Heart left ventricle (tissue), 16 donors: ENCODE measurements at places on chromosomes 3 and 15.

DNA sequence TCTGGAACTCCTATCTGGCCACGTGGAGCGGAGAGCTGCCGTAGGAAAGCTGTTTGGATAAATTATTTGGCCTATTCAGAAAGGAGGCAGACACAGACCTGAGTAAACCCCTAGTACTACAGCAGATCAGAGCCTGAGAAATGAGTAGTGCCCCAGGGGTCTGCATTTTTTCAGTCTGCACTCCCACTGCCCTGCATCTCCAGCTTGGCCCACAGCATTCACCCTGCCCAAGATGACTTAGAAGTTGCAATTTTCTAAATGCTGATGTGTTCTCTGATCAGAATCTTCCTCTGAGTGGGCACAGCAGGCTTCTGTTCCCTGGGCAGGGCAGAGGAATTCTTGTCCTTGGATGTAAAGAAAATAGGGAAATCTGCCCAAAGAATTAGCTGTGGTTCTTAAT is 55.1 kb upstream of the PIK3CB start:
- DNase-seq = no peak

DNA sequence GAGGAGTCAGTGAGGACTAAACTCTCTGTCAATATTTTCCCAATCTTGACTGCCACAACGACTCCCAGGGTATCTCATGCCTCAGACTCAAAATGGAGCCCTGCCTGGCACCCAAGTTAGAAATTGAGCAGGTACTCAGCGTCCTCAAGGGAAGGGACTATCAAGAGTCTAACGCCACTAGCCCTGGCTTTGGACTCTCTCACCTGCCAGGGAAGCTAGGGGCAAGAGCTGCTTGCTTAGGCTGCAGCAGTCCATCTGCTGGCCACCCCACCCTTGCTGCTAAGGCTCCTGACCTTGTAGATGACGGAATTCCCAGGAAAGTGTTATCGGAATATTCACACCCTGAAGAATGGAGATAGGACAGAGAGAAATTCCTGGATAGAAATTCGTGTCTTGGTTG is 33.0 kb downstream of the ZIC4 start:
- DNase-seq = no peak

DNA sequence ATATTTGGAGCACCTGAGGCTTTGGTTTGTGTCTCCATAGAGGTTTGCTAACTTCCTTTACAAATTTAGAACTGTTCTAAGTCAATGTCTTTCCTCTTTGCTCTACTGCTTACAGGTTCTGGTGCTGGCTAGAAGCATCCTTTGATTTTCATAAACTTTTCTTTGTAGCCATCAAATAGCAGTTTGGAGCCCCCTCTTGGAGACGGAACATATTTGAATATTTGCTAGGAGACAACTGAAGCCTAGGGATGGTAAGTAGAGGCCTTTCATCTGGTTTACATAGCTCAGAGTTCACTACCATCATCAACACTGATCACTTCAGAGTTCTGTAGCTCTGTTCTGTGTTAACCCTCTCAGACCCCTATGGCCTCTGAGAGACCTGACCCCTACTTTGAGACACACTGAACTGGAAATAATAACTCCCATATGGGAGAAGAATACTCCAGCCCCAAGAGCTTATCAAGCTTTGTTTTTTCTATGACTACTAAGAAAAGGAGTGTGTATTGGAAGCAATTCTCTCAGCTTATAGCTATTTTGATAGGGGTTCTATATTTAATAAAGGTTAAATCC is 420.4 kb downstream of the EPHA3 start:
- no peak for DNase-seq

DNA sequence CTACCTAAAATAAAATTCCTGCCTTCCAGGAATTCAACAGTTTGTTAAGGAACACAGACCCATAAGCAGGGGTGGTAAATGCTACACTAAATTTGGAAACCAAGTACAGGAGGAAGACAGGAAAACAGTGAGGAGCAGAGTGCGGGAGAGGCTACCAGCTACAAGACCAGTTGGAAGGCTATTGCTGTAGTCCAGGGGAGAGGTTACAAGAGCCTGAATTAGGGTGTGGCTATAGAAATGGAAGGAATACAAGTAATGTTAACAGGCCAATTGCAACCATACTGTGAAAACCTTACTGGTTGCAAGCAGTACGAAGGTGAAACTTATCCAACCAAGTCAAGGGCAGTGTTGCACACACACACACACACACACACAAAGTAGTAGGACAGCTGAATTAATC is 880 bp upstream of the ARMC8 start:
- DNase-seq = no peak

DNA sequence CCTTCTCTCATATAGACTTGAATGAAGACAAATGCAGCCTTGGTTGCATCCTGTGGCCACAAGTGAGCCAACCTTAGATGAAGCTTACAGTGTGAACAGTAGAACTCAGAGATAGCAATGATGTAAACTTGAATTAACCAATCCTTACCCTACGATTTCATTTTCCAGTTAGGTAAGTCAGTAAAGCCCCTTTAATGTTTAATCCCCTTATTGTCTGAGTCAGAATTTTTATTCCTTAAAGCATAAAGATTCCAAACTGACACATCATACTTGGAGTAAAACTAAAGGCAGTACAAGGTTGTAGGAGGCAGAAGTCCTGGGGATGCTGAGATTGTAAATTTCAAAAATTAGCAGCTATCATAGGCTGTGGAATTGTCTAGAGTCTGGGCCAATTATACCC is 507.8 kb upstream of the DPH6 start:
- no peak for DNase-seq

DNA sequence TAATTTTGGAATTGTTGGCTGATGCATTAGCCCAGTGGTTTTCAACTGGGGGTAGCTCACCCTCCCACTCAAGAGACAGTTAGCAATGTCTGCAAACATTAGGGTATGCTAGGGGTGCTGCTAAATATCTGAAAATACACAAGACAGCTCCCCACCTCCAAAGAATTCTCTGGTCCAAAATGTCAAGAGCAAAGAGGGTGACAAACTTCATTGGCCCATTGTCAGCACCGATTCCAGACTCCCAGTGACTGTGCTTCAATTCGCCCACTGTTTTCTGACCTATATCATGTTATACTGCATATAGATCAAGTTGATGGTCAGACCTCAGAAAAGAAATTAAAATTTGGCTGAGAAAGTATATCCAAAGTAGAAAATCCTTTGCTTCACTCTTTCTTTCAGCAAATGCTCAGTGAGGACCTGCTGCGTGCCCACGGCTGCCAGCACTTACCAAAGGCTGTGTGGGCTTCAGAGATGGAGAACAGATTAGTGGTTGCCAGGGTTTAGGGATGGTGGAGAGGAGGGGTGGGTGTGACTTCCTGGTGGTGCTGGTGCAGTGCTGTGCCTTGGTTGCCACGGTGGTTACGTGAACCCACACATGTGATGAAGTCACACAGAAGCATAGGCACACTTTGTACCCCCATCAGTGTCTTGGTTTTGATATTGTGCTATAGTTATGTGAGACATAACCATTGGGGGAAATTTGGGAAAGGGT is 204.0 kb downstream of the PLCL2 start:
- no peak for DNase-seq

- no peak for DNase-seq
These were observed 103.1 kb upstream of the PDZRN3 start for GRCh38 chr3:73727854-73728253.

GRCh38 chr3:77329116-77329515 is 289.2 kb downstream of the ROBO2 start:
- no peak for DNase-seq

GRCh38 chr3:150203273-150203672 is 204.8 kb upstream of the TSC22D2 start:
- no peak for DNase-seq

DNA sequence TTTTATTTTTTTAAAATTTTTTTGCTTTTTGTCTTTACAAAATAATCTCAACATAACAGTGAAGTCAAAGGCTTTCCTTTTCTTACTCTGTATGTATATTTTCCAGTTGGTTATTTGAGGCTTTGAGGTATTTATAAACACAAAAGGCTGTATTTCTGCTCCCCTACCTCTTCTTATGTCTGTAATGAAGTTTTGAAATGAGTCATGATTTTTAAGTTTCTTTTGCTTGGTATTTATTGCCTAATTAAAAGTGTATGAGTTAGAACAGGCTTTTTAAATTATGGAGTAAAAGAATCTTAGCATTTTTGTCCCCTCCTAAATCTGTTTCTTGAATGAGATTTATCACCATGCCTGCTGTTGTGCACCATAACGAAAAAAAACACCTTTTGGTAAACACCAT is 66.0 kb downstream of the DCUN1D1 start:
- DNase-seq = no peak

GRCh38 chr15:26698555-26698954 is 74.3 kb downstream of the GABRB3 start:
- no peak for DNase-seq

DNA sequence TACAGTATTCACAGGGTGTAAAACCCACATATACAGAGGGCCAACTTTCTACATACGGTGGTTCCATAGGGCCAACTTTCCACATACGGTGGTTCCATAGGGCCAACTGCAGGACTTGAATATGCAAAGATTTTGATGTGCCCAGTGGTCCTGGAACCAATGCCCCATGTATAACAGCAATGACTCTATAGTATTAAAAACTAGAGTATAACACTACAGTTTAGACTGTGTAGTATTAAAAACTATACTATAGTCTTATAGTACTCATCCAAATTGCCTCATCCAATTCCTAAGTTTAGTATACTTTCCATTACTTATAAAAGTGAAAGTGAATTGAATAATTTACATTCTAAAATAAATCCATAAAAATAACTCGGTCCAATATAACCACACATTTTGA is 75.9 kb downstream of the GSK3B start:
- DNase-seq = no peak

GRCh38 chr15:55721554-55722185 is 21.3 kb downstream of the PRTG start:
- no peak for DNase-seq

DNA sequence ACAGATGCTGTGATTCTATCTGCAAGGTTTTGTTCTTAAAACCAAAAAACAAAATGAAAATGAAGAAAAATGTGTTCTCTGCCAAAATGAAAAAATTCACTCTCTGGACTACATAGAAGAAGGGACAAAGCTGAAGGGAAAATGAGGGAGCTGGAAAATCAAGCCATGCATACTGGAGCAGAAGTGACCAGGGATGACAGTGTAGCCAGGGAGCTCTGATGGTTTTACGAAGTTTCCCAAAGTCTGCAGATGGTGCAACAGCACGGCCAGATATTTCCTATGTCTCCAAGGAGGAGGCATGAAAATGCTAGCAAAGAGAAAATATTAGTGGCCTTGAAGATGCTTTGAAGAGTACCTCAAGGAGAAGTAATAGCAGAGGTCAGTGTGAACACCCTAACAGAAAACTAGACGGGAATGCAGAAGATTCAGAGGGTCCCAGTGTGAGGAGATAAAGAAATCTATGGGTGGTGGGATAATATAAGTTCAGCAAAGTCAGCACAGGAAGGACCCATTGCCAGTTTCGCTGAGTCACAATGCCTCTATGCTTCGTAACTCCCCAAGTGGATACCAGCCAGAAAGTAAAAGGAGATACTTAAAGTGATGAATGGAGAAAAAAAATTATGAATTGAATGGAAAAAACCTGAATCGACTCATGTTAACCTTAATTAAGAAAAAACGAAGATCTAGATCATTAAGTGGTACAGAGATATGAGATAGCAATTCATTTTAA is 39.0 kb upstream of the POMGNT2 start:
- DNase-seq = no peak

- DNase-seq = no peak
These were observed 37.8 kb upstream of the TRH start for GRCh38 chr3:129936757-129937156.

- DNase-seq = peak; percentile 31
These were observed 175.8 kb downstream of the XXYLT1 start for GRCh38 chr3:195095035-195095703.

- no peak for DNase-seq
These were observed 26.2 kb downstream of the ZBED2 start for GRCh38 chr3:111568911-111569310.

- no peak for DNase-seq
These were observed 635.6 kb upstream of the TBL1XR1 start for GRCh38 chr3:177832880-177833279.

- no peak for DNase-seq
These were observed 258.3 kb downstream of the IL5RA start for GRCh38 chr3:2851835-2852234.

DNA sequence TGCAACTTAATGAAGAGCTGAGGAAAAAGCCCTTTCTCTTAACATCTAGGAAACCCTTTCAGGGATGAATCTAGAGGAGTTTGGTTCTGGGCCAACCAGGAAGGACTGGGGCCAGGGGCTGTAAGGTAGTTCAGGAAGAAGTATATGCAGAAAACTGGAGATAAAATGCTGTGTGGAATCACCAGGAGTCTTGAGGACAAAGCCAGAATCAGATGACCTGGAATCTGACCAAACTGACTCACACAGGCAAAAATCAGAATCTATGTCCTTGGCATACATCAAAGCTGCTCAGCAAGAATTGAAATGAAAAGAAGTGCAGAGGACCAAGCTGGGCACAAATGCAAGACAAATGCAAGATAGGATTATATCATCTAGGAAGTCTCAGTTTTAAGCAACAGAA is 59.4 kb upstream of the ATP2C1 start:
- no peak for DNase-seq
